ENCODE measurements at places on chromosomes 3 and 15.

GRCh38 chr3:188822004-188822403, 349.8 kb upstream of the TPRG1 start:
- no peak for DNase-seq

DNA sequence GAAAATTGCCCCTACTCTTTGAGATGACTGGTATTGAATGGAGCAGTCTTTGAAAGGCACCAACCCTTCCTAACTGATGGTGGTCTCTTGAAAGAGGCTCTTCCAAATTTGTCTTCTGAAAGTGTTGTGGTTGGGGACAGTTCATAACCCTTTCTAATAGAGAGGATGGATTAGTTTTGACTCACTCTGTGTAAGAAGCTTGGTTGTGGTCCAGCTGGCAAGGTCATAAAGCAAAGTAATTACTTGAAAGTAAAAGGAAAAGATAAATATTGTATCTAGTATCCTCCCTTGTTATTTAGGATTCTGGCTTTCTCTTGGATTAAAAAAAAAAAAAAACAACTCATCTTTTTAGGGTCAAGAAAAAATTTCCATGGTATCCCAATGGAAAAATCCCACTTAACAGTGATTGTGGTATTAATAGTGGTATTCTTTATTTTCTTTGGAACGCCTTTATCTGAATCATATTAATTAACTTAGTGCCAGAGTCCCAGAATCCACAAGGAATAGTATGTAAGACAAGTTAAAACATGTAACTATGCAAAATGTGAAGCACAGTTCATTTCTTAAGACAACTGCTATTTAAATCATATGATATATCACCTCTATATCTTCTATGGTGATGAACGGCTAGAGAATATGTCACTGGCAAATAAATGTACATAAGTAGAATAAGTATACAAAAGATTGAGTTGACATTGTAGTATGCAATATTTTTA, 469.3 kb upstream of the CDIN1 start:
- peak; percentile 65 for DNase-seq

DNA sequence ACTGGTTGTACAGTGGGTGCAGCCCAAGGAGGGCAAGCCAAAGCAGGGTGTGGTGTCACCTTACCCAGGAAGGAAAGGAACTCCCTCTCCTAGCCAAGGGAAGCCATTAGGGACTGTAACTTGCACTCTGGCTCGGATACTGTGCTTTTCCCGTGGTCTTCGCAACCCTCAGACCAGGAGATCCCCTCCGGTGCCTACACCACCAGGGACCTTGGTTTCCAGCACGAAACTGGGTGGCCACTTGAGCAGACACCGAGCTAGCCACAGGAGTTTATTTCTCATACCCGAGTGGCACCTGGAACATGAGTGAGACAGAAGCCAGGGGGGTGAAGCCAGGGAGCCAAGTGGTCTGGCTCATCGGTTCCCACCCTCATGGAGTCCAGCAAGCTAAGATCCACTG, 90.7 kb downstream of the ZBBX start:
- DNase-seq = no peak

- no peak for DNase-seq
These were observed 53.2 kb downstream of the SLTM start for GRCh38 chr15:58880320-58880719.

- no peak for DNase-seq
These were observed 49.6 kb upstream of the ST8SIA2 start for GRCh38 chr15:92343924-92344643.

- no peak for DNase-seq
These were observed 27.5 kb downstream of the CCDC12 start for GRCh38 chr3:46948830-46949671.

GRCh38 chr3:121769246-121769645, 19.7 kb upstream of the GOLGB1 start:
- no peak for DNase-seq

DNA sequence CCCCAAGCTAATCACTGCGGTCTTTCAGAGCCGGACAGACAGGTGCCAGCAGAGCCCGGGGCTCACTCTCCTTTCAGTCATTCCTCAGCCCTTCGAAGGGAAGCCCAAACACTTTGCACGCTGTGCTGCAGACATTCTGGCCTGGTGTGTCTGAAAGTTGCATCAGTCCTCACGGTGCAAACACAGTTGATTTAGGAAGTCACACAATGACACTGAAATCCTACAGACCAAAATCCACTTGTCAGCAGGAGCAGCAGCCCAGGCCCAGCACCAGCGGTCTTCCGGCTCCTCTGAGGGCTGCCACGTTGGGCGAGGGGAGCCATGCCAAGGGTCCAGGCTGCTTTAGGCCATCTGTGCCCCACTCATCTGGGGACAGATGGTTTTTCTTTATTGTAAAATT, 61.6 kb downstream of the RGMA start:
- DNase-seq = no peak

DNA sequence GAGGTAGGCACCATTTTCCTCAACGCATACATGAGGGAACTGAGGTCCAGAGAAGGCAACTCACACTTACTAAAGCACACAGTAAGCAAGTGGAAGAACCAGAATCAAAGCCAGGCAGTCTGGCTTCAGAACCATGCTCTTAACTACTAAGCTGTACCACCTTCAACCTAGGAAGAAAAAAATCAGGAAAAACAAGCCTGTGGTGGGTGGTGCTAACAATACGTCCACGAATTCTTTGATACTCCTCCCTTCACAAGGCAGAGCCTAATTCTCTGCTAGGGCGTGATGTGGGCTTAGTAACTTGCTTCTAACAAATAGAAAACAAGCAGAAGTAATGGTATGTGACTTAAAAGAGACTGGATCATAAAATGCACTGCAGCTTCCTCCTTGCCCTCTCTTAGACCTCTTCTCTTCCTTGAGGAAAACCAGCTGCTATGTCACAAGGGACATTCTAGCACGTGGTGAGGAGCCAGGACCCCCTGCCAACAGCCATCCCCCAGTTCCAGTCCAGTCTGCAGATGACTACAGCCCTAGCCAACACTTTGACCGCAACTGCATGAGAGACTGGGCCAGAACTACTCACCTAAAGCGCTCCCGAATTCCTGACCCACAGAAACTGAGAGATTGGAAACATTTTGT, 36.9 kb downstream of the HACD2 start:
- DNase-seq = no peak

- no peak for DNase-seq
These were observed 170.7 kb downstream of the OCA2 start for GRCh38 chr15:27928386-27928785.

Measured in LHCN-M2 (cell line).